ENCODE measurements at places on chromosomes 11 and 22.
A peak's percentile ranks its signal among the peaks of the same experiment; 100 is the strongest.

- DNase-seq = no peak
These were observed 34.2 kb downstream of the MICAL2 start for GRCh38 chr11:12144330-12145174.

- DNase-seq = no peak
These were observed 25.5 kb downstream of the NAV2 start for GRCh38 chr11:19738124-19738523.

DNA sequence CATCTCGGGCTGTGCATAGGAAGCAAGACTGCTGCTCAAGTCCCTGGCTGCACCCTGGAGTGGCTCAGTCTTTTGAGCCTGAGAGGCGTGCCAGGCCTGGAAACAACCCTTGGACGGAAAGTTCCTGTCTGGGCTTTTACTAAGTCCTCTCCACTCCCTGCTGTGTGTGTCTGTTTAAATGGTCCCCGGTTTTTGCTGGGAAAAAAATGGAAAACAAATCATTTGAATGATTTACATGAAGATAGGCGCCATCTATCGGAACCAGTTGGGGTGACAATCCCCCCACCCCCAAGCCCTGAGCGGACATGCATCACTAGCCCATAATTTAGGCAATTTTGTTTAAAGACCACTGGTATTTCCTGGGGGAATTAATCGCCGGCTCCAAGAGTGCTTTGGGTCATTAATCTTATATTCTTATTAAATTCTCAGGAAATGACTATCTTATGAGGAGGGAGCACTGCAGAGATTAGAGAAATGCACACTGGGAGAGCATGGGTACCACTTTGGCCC is 2.7 kb upstream of the GAB2 start:
- no peak for DNase-seq

- DNase-seq = no peak
These were observed 34.4 kb downstream of the PRDM11 start for GRCh38 chr11:45180848-45181192.

GRCh38 chr11:2462986-2463765 is 18.4 kb downstream of the KCNQ1 start:
- no peak for DNase-seq

GRCh38 chr11:27420722-27421572 is 51.6 kb downstream of the LGR4 start:
- no peak for DNase-seq

DNA sequence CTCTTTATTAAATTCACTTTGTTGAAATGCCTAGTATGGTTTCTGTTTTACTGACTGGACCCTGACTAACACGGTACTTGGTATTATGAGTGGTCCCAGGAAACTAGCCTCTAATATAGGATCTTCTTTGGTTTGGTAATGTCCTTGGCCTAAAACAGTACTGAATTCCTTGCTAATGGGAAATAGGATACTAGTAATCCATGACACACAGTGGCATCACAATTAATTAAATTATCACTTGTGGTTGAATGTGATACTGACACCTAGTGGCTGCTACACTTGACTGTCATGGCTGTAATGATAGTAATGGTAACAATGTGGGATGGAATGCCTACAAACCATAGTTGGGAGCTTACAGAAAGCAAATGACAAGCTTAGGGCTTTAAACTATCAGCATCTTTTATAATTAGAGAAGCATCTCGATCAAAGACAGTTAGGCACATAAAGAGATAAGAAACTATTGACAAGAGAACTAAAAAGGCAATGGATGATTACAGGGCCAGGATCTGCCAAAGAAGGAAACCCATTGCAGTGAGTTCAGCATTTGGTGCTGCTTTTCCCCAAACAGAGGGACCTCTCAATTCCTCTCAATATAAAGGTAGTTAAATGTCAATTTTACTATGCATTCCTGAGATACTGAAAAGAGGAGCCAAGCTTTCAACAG is 8.6 kb downstream of the DNHD1 start:
- no peak for DNase-seq

- no peak for DNase-seq
These were observed 15.8 kb upstream of the DGKZ start for GRCh38 chr11:46331282-46331984.

DNA sequence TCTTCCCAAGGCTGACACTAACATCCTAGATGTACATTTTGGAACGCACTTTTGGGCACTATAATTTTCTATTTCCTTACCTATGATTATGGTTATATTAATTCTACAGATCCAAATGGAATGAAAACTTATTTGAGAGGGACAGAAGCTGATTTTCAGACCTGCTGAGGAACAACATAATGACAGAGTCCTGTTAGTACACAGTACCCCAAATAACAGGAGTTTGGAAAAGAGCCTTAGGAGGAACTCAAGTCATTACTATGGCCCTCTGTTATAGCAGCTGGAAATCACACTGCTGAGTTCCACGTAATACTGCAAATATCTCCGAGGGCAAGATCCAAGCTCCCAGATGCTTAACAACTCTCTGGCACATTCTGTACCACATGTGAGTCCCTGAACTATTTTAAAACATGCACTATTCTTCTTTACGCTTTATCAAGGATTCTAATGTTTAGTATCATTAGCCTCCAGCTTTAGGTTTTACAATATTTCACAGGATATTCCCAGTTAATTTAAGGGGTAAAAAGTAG is 1027.7 kb upstream of the CCDC90B start:
- DNase-seq = no peak

- no peak for DNase-seq
These were observed at the start of gene TMEM121B for GRCh38 chr22:17121233-17122195. TSS of gene TMEM121B (minus strand) at chr22:17121360. CDS start at chr22:17121127, 233 bp downstream.

DNA sequence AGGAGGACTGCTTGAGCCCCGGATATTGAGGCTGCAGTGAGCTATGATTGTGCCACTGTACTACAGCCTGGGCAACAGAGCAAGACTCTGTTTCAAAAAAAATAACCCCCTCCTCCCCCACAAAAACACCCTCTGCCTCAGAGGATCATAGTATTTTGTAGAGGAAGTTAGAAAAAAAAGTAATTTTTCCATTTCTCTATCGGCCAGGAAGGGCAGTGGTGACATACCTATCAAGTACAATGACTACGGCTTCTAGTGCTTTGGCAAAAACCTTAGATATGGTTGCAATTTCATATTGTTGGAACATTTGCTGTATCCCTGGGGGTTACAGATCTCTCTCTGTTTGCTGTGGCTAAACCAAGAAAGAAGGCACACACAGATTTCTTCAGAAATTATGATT is 28.9 kb downstream of the C2CD3 start:
- no peak for DNase-seq

DNA sequence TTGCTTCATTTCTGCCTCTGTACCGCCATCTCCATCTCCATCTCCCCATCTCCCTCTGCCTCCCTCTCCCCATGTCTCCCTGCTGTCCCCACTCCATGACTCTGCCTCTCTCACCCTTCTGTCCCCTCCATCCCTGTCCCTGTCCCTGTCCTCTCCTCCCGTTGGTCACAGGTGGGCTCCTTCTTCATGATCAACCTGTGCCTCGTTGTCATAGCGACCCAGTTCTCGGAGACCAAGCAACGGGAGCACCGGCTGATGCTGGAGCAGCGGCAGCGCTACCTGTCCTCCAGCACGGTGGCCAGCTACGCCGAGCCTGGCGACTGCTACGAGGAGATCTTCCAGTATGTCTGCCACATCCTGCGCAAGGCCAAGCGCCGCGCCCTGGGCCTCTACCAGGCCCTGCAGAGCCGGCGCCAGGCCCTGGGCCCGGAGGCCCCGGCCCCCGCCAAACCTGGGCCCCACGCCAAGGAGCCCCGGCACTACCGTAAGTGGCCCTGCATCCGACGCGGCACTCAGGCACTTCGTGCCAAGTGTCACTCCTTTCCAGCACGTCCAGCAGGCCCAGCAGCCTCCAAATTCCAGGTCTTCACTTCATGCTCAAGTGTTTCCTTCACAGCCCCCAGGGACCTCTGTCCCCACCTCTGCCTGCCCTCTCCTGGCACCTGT is 76.0 kb downstream of the CACNA1I start:
- no peak for DNase-seq

GRCh38 chr11:72111300-72112142 is 974 bp downstream of the ANAPC15 start:
- DNase-seq = no peak

DNA sequence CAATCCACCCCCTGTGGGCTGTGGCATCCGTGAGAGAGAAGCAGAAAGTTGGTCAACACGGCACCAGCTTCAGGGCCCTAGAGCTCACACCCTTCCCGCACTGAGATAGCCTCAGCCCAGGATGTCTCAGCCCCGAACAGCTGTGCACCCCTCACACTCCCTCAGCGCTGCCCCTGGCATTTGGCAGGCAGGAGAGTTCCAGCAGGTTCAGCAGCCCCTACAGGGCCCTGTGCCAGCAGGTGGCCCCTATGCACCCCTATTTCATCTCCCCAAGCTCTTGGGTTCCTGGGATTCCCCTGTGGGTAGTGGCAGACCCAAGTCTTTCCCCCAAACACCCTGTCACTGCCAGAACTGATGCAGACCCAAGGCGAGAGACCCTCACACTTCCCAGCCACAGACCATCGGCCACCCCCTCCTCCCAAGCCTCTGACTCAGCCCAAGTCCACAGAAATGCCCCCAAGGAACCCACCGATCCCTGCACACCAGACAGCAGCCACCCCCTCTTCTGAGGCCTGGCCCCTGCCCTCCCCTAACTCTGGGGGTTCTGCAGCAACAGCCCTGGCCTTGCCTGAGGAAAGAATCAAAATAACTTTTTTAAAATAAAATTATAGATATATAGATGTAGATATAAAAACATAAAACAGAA is 183.6 kb downstream of the IGLL1 start:
- no peak for DNase-seq

DNA sequence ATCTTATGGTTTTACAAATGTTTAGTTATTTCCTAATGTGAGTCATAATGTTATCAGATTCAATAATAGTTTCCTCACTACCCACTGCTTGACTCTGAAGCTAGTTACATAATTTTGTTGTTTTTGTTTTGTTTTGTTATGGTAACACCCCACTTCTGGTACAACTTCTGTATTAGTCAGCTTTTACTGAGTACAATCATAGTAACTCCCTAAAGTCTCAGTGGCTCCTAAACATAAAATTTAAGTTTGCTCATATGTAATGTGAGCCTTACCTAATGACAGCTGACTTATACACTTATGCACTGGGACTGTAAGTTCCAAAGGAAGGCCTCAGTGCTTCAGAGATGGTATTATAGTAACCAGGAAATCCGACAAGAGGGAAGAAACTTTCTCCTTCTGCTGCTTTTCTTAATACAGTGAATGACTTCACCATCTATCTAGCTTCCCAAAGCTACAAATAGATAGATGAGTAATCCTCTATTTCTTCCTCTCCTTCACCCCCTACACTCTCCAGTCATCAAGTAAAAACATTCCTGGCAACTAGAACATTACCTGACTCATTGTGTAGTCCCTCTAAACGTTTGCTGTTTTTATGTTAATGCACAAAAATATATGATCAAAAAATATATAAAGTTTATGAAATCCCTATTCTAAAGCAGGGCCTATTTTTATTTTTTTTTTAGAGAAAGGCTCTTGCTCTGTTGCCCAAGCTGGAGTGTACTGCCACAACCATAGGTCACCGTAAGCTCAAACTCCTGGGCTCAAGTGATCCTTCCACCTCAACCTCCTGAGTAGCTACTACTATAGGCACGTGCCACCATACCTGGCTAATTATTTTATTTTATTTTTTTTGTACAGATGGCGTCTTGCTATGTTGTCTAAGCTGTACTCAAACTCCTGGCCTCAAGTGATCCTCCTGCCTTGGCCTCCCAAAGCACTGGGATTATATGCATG is 563.0 kb downstream of the SOX6 start:
- DNase-seq = no peak

DNA sequence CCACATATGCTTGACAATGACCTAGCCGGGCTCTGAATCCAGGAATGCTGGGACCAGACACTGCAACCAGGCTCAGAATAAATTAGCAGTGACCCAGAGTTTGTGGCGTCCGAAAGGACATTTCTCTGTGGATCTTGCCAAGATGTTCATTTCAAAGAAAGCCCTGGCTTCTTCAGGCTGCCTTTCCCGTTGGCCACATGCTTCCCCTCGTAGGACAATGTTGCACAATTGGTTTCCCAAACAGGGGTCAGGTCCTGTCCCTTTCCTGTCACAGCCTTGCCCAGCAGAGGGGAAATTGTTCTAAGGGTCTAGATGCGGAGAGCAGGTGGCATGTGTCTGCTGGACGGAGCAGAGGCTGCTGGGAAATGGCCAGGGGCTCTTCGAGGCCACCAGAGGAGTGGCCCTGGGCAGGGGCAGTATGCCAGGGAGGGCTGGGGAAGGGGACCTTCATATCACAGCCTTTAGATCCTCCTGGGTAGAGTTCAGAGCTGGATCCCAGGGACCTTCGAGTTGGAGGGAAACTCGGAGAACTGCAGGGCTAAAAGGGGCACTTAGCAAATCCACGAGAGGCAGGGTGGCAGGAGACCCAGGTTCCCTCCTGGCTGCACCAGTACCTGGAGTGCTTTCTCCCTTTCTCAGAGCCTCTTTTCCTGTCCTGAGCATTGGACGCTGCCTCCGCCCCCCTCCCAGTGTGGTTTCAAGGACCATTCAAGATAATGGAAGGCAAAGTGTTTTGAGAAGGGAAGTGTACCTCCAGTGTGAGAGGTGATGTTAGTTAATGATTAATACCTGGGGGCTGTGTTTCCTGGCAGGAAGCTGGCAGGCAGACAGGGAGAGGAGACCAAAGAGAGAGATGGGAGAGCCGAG is 42.3 kb downstream of the C11orf96 start:
- no peak for DNase-seq

DNA sequence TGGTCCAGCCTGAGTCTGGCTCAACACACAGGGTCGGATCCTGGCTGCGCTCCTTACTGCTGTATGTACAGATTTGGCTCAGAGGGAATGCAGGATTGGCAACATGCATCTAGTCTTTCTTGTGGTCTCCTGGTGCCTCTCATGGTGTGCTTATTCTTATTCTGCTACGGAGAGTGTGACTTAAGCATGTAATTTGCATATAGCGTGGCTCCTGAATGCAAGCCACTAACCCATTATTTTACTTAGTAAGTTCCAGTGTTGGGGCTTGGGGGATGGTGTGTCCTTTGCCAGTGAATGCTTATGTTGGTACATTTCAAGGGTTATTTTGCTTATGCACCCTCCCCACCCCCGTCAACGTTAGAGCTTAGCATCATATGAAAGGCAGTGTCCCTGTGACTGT is 51.2 kb downstream of the PTPRJ start:
- no peak for DNase-seq

DNA sequence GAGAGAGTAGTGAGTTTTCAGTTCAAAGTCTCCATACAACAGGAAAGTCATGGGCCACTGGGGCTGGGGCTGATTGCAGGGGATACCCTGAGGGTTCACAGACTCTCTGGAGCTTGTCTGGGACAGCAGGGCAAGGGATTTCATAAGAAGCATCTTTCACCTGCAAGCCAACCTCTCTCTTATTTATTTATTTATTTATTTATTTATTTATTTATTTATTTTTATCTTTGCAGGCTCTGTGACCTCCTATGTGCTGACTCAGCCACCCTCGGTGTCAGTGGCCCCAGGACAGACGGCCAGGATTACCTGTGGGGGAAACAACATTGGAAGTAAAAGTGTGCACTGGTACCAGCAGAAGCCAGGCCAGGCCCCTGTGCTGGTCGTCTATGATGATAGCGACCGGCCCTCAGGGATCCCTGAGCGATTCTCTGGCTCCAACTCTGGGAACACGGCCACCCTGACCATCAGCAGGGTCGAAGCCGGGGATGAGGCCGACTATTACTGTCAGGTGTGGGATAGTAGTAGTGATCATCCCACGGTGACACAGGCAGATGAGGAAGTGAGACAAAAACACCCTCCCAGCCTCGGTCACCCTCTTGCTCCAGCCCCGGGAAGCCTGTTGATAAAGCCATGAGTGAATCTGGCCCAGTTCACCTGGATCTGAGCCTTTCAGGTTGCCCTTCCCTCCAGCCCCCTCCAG is 68.4 kb downstream of the GGTLC2 start:
- DNase-seq = no peak

- DNase-seq = peak; percentile 28
These were observed 55.8 kb upstream of the RRAS2 start for GRCh38 chr11:14414470-14415461.

- DNase-seq = no peak
These were observed 78.3 kb downstream of the RPL27A start for GRCh38 chr11:8760896-8761295.

Data from activated T-helper 1 cell treated with anti-CD3 and anti-CD28 coated beads, Interleukin-2, amount 50 U/mL, for 16 hours (primary cell).